ENCODE measurements at places on chromosomes 4 and X. TPM values are rescaled to one million over a fixed set of nuclear protein-coding genes. Genes with fewer than 3 reads are reported as not detected.

GRCh38 chr4:30461218-30461617, 259.0 kb upstream of the PCDH7 start:
- no peak for DNase-seq

- DNase-seq, result no peak
Measured at GRCh38 chr4:118772767-118773428, 63.0 kb downstream of the SEC24D start.

GRCh38 chr4:47289805-47290204, 173.7 kb downstream of the COMMD8 start:
- DNase-seq, result no peak

The IGSF1 gene
- 0.67 TPM for total RNA-seq
